Activated CD4-positive, alpha-beta T cell treated with anti-CD3 and anti-CD28 coated beads, Interleukin-2, amount 10 ng/mL, durations not matched to agents 24 days and 14 days (primary cell): ENCODE measurements at places on chromosomes 16 and 17.
A peak's percentile ranks its signal among the peaks of the same experiment; 100 is the strongest.

DNA sequence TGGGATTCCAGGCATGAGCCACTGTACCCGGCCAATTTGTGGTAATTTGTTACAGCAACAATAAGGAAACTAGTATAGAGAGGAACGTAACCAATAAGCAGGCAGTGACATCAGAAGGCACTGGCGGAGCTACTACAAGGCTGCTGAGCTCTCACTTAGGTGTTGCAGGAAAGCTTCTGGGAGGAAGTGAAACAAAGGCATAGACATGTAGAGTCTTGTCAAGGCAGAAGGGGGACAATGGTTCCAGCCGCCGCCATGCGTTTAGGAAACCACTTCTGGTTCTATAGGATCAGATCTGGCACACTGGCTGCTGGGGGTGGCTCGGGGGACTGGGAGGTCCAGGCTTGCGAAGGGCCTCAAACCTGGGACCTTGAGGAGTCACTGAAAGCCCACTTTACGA, 9.4 kb upstream of the CPSF4L start:
- no peak for DNase-seq
- H3K4me1 ChIP-seq, result no peaks in the 10 kb centered on the region
- H3K4me3 ChIP-seq, result no peak overlapping the region
- no peaks in the 10 kb centered on the region for H3K36me3 ChIP-seq
- no peak overlapping the region for H3K27ac ChIP-seq

DNA sequence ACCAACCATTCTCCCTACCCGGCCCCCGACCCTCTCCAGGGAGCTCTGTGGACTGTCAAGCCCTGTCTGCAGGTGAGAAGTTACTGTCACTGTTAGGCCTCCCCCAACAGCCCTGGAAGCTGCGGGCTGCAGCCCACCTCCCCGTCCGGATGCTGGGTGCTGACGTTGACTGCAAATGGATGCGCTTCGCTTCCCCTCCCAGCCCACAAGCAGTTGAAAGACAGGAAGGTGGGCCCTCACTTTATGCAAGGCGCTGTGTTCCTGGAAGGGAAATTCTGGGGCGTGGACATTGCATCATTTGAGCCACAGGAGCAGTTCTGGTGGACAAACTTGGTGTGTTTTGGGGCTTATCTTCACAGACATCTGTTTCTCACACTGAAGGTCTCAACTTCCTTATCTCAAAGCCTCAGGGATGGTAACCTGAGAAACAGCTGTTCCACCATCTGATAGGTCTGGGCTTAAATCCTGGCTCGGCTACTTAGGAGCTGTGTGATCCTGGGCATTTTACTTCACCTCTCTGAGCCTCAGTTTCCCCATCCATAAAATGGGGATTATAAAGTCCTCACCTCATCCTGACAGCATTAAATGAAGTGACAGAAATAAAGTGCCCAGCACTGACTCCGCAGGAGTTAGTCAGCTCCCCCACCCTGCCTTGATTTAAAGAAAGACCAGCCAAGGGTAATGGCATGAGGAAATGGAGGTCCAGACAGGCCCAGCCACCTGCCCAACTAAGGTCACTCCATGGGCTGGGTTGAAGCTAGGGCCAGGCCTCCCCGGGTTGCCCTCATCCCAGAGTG, 4.6 kb upstream of the DRC7 start:
- DNase-seq, result peak; percentile 87
- peak overlapping the region; percentile 79 for H3K27ac ChIP-seq
- peaks cover 9% of the 10 kb centered on the region for H3K27me3 ChIP-seq
- peak overlapping the region; percentile 63 for H3K4me3 ChIP-seq
- peaks cover 33% of the 10 kb centered on the region for H3K4me1 ChIP-seq

GRCh38 chr17:376936-377863, 24.6 kb upstream of the RPH3AL start:
- H3K27me3 ChIP-seq, result peaks cover 4% of the 10 kb centered on the region
- no peak overlapping the region for H3K4me3 ChIP-seq
- peaks cover 3% of the 10 kb centered on the region for H3K36me3 ChIP-seq
- no peak for DNase-seq

DNA sequence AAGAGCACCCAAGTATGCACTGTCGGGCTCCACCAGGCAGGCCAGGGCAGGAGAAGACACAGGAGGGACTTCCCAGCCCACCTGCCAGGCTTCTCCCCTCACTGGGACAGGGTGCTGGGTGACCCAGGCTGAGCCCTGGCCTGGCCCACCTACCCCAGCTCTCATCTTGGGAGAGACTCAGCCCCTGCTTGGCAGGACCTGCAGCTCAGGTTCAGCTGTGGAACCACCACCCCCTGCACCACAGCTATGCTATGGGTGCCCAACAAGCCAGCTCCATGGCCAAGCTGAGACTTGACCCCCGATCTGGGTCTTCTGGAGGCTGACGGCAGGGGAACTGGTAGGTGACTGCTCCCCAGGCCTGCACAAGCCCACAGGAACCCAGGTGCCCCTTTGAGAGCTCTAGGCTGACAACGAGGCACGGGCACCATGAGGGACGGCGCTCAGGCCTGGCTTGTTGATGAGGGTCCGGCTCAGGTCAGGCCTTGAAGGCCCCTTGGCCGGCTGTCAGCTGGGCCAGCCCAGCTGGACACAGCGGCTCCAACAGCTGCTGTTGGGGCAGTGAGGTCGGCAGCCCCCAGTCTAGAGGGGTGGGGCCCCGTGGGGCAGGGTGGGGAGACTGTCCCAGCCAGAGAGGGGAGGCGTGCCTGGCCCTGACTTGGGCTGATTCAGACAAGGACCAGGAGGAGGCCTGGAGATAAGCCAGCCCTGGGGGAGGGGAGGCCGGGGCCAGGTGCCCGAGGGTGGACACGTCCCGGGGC, 4.6 kb downstream of the RPUSD1 start:
- DNase-seq, result no peak
- no peaks in the 10 kb centered on the region for H3K27me3 ChIP-seq
- H3K4me3 ChIP-seq, result no peak overlapping the region
- peaks cover 4% of the 10 kb centered on the region for H3K36me3 ChIP-seq
- no peak overlapping the region for H3K27ac ChIP-seq
- peaks cover 3% of the 10 kb centered on the region for H3K4me1 ChIP-seq

- H3K36me3 ChIP-seq, result peaks cover 3% of the 10 kb centered on the region
- no peaks in the 10 kb centered on the region for H3K27me3 ChIP-seq
Observed at GRCh38 chr17:17322516-17323510, 19.6 kb downstream of the NT5M start.

- peaks cover 2% of the 10 kb centered on the region for H3K36me3 ChIP-seq
- no peak overlapping the region for H3K4me3 ChIP-seq
- DNase-seq, result no peak
- peaks cover 12% of the 10 kb centered on the region for H3K4me1 ChIP-seq
Observed at GRCh38 chr17:7408252-7408727, 645 bp downstream of the NLGN2 start.

GRCh38 chr16:46911038-46911437, 26.9 kb downstream of the GPT2 start:
- H3K27me3 ChIP-seq, result no peaks in the 10 kb centered on the region
- no peak overlapping the region for H3K4me3 ChIP-seq
- H3K27ac ChIP-seq, result peak overlapping the region; percentile 50
- peaks cover 10% of the 10 kb centered on the region for H3K36me3 ChIP-seq
- peaks cover 16% of the 10 kb centered on the region for H3K4me1 ChIP-seq

DNA sequence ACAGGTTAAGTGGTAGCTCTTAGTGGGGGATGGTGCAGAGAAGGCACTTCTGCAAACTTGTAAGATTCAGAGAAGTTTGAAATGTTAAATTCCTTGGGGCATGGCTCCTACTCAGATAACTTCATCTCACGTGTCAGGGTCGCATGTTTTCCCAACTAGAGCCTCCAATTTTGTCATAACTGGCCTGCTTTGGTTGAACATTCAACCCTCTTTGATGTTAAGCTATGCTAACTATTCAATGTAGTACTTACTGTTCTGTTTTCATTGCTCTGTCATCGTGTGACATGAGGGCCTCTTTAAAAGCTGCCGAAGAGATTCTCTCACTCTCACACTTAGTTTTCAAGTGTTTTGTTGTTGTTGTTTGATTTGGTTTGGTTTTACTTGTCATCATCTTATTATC, 280.8 kb downstream of the CDH11 start:
- H3K4me1 ChIP-seq, result no peaks in the 10 kb centered on the region
- no peaks in the 10 kb centered on the region for H3K36me3 ChIP-seq
- H3K4me3 ChIP-seq, result no peak overlapping the region
- no peaks in the 10 kb centered on the region for H3K27me3 ChIP-seq
- DNase-seq, result no peak

- peaks cover 47% of the 10 kb centered on the region for H3K36me3 ChIP-seq
- H3K4me3 ChIP-seq, result peak overlapping the region; percentile 95
- peaks cover 26% of the 10 kb centered on the region for H3K4me1 ChIP-seq
Observed at GRCh38 chr16:29994600-29995323, 655 bp downstream of the HIRIP3 start.

GRCh38 chr17:79991924-79992648, 43.6 kb downstream of the TBC1D16 start:
- no peaks in the 10 kb centered on the region for H3K36me3 ChIP-seq
- H3K4me3 ChIP-seq, result peak overlapping the region; percentile 79
- H3K27ac ChIP-seq, result peak overlapping the region; percentile 79

DNA sequence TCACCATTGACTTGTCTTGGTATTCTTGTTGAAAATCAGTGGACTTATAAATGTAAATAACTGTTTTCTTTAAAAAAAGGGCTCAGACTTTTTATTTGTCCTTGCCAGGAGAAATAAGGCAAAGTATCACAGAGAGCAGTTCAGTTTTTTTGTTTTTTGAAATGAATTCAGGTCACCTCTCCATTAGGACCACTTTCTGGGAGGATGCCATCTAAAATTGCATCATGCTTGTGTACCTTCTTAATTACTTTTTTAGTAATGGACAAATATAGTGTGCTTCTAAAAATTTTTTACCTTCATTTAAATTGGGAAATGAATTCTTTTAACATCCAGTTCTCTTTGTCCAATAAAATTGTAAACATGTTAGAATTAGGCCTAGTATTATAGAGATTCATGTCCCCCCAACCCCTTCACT, 210.0 kb downstream of the BCAS3 start:
- H3K36me3 ChIP-seq, result no peaks in the 10 kb centered on the region
- no peak overlapping the region for H3K27ac ChIP-seq
- peak overlapping the region; percentile 12 for H3K4me3 ChIP-seq
- no peaks in the 10 kb centered on the region for H3K4me1 ChIP-seq

DNA sequence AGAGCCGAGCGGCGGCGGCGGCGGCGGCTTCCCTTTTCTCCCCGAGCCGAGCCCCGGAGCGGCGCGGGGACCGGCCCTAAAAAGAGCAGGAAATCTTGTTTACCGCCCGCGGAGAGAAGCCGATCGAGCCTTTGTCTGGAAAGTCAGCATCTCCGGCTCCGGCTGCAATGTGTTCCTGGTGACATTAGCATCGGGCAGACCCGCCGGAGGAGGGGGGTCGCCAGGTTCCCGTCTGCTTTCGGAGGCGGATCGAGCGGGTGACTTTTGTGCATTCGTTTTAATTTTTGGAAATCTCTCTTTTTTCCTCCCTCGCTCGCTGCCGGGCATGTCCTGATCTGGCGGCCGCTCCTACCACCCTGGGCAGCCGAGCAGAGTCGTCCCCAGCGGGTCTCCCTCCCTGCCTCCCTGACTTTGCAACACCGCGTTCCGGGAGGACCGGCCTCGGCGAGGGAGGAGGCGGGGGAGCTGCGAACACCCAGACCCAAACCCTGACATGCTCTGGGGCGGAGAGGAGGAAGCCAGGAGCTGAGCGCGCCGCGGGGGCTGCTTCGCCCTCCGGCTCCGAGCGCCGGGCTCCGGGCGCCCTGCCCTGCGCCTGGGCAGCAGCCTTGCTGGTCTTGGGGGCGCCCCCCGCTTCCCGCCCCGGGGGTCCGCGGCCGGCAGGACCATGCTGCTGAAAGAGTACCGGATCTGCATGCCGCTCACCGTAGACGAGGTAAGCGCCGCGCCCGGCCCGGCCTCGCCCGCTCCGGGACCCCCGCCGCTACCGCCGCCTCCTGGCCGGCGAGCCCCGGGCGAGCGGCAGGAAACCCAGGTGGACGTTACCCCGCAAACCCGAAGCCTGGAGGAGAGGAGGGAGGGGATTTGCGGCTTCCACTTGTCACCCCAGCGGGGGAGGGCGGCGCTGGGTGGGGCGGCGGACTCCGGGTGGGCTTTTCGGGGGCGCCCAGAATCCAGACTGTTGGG, 690 bp downstream of the PITPNC1 start:
- H3K27me3 ChIP-seq, result no peaks in the 10 kb centered on the region
- peak; percentile 87 for DNase-seq
- H3K36me3 ChIP-seq, result peaks cover 8% of the 10 kb centered on the region
- H3K4me3 ChIP-seq, result peak overlapping the region; percentile 92
- peak overlapping the region; percentile 93 for H3K27ac ChIP-seq
- peaks cover 27% of the 10 kb centered on the region for H3K4me1 ChIP-seq

DNA sequence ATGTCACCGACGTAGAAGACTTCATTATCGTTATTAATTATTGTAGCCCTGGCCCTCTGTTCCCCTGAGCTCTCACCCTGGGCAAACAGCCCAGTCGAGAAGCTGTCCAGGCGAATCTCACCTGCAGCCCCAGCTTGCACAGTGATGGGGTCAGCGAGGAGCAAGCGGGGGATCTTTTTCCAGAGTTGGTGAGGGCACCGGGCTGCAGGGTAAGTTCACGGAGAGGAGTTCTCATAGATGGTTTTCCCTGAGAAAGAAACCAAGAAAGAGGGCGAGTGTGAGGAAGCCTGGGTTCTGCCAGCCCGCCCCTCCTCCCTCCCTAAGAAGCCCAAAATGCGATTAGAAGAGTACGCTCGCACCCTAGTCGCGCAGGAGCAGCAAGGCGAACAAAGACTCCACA, 436 bp downstream of the SPAG5 start:
- H3K27ac ChIP-seq, result peak overlapping the region; percentile 98
- no peaks in the 10 kb centered on the region for H3K27me3 ChIP-seq
- DNase-seq, result no peak
- H3K4me1 ChIP-seq, result peaks cover 23% of the 10 kb centered on the region
- peak overlapping the region; percentile 91 for H3K4me3 ChIP-seq

DNA sequence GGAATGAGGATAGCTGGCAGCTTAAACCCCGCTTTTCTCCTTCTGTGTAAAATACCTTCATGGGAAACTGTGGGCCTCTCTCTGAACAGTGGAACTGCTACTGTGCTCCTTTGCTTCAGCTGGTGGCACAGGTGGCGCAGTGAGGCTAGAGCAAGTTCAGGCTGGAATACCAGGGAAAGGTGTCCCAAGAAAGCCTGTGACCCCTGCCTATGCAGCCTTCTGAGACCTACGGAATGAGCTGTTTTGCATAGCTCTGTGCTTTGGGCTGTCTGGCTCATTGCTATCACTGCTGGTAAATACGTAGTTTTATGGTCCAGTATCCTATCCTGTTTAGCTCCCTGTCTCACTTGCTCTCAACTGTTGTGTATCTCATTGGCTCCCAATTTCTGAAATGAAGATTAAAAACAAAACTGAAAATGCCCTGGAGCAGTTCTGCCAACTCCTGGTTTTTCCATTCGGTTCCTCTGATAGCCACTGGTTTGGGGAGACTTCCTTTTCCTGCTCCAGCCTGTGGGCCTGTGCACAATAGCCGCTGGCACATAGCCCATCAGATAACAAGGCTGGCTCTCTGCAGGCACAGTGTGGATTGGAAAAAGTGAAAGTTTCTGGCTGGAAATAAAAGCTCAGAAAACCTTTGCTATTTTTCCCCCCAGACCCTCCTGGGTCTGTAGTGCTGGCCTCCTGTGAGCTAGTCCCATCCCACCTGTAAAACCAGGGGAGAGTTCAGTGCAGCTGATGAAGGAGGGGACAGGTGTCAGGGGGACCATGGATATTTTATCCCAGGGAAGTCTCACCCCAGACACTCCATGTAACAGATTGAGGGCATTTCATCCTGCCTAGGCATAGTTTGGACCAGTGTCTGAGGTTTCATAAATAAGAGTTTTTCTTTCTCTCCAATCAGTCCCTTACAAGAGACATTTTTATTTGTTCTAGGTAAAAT, 24.0 kb downstream of the LIMD2 start:
- no peak for DNase-seq
- no peak overlapping the region for H3K27ac ChIP-seq
- peaks cover 18% of the 10 kb centered on the region for H3K36me3 ChIP-seq
- H3K4me1 ChIP-seq, result peaks cover 7% of the 10 kb centered on the region

GRCh38 chr16:85935974-85936760, 37.2 kb downstream of the IRF8 start:
- H3K27ac ChIP-seq, result peak overlapping the region; percentile 98
- peaks cover 6% of the 10 kb centered on the region for H3K36me3 ChIP-seq
- peak; percentile 90 for DNase-seq
- peaks cover 60% of the 10 kb centered on the region for H3K4me1 ChIP-seq
